ENCODE measurements at places on chromosomes 3 and 15.

DNA sequence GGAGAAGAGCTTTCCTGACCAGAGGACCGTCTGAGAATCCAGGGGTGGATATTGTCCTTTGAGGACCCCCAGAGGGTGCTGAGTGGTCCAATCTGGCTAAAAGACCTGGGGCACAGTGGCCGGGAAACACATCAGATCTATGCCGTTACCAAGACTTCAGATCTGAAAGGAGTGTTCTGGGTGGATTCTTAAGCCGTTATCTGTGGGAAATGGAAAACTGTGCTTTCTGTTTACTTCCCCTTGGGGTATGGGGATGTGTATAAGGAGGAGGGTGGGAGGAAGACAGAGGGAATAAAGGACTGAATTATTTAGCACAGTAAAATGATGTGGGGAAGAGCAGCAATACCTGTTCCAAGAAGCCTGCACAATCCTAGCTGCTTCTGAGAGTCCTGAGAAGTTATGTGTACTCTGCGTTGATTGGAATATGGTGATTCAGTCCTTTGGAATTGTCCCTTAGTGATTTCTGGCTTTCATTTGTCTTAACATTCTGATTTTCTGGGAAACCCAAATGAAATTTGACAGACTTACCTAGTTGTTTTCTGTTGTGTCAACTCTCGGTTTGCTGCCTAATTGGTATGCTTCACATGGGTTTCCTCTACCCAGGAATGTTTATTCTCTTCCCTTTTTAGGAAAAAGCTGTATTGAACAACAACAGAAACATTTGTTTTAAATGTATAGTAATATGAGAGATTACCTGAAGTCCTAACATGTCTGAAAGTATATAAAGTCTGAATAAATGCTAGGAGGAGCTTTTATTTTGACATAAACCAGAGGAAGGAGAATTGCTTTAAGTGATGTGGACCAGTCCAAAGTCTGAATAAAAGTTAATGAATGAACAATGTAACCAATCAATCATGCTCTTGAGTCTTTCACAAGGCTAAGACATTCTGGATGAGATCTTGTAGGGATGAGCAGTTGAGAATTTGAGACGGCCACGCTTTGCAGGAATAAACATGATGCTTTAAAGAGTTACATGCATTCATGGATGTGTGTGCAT, 427.1 kb upstream of the C2CD4B start:
- no peak for DNase-seq

GRCh38 chr15:64026591-64026990, 19.7 kb downstream of the DAPK2 start:
- DNase-seq = no peak

DNA sequence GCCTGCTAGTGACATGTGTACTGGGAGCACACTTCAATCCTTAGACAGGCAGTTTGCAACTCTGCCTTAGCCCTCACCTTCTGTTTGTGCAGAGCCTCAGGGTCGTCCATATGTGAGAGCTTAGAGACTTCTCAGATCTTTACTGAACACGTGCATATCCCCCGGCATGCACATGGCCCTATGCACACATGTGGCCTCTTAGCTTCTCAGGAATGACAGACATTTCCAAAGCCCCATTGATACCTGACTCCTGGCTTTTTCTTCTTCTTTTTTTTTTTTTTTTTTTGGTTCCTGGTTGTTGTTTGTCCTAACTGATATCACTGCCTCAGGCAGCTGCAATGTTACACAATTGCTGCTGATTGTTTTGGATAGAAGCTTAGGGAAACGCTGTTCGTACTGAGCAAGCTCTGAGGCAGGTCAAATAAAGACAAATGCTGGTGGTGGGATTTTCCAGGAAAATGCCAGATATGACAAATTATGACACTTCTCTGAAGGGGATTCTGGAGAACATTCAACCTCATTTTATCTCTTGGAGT, 107.2 kb upstream of the RGMA start:
- DNase-seq = no peak

GRCh38 chr3:151412989-151413388, 28.4 kb upstream of the P2RY12 start:
- no peak for DNase-seq

GRCh38 chr3:89098173-89098572, 9.2 kb upstream of the EPHA3 start:
- DNase-seq = no peak

GRCh38 chr3:50503504-50504342, at the start of gene CACNA2D2:
CACNA2D2 (minus strand) TSS chr3:50503634; CDS start chr3:50503423, 211 bp downstream.
- peak; percentile 86 for DNase-seq

- no peak for DNase-seq
These were observed 5.2 kb upstream of the GPR176 start for GRCh38 chr15:39925112-39925842.

DNA sequence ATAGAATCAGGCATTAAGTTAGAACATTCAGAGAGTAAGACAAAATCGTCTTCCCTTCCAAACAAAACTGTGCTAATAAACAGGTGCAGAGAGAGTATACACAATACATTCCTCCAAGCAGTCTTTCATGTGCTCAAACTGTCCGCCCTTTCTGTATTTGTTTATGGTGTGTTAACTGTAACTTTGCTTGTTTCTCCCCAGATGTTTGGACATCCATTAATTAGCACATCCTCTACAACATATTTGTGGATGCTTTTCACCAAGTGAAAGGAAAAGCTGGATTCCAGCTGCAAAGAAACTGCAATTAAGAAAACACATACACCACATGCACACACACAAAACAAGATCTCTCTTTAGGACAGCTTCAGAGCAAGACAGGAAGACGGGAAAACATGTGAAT, 912.6 kb downstream of the NTRK3 start:
- no peak for DNase-seq

DNA sequence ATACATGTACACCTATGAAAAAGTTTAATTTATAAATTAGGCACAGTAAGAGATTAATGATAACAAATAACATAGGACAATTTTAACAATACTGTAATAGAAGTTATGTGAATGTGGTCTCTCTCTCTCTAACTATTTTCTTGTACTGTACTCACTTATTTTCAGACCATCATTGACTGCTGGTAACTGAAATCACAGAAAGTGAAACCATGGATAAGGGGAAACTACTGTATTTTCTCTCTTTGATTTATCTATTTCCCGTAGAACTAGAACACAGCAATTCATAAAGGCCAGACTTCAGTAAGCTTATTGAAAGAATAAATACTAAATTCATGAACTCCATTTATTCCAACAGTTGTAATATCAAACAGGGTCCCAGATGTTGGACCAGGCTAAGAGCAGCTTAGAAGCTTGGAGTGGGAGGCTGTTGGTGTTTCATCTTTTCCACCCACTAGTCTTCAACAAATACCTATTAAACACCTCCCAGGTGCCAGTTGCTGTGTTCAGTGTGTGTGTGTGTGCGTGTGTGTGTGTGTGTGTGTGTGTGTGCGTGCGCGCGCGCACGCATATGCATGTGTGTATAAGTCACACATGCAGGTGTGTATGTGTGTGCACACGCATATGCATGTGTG, 235.4 kb downstream of the FOXP1 start:
- no peak for DNase-seq

DNA sequence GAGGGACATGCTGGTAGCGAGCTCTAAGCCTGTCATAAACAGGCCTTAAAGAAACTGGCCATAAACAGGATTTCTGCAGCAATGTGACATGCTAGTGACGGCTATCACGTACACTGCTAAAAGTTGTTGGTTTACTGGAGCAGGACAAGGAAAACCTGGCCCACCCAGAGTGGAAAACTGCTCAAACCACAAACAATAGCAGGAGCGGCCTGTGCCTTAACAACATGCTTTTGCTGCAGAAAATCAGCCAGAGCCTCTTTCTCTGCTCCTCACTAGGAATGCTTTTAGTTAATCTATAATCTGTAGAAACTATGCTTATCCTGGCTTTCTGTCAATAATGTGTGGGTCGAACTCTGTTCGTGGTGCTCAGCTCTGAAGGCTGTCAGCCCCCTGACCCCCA, 202.9 kb upstream of the UBE3A start:
- DNase-seq = peak; percentile 51

DNA sequence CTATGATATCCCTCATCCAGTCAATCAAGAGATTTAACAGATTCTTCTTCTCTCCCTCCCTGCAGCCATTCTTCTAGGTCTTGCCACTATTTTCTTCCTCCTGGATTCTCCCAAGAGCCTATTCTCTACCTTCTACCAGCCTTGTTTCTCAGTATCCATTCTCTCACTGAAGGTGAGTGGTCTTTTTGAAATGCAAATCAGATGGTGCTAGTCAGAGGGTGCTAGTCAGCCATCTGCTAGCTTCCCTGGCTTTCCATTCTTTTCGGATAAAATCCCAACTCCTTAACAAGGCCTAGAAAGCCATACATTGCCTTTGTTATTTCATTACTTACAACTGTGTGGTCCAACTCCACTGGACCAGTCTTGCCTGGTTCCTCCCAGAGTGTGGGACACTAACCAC, 734.3 kb upstream of the CFAP20DC start:
- no peak for DNase-seq

DNA sequence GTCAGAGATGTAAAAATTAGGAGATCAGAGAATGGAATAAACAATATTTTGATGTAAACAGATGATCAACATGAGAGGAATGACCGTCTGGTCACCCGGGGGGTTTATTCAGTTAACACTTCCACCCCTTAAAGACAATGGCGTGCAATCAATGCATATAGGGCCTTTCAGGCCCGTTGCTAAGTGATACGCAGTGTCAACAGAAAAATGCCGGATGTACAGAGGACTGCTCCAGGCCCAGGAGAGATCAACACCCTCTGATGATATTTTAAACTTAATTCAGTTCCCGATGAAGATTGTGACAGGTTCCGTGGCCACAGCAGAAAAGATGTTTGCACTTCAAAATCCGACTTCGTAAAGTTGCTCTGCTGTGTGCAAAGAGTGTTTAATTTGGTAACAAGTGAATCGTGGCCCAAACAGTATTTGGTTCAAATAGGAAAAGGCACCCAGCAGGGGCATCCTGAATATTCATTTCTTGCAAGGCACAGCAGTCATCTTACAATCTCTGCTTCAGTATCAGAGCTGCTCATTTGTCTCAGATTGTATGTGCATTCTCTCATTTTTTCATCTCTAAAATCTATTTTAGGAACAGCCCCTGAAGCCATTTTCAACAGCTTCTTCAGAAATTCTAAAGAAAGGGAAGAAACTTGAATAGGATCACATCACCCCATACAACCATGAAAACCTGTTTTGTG, 72.6 kb downstream of the FOXB1 start:
- DNase-seq = no peak

DNA sequence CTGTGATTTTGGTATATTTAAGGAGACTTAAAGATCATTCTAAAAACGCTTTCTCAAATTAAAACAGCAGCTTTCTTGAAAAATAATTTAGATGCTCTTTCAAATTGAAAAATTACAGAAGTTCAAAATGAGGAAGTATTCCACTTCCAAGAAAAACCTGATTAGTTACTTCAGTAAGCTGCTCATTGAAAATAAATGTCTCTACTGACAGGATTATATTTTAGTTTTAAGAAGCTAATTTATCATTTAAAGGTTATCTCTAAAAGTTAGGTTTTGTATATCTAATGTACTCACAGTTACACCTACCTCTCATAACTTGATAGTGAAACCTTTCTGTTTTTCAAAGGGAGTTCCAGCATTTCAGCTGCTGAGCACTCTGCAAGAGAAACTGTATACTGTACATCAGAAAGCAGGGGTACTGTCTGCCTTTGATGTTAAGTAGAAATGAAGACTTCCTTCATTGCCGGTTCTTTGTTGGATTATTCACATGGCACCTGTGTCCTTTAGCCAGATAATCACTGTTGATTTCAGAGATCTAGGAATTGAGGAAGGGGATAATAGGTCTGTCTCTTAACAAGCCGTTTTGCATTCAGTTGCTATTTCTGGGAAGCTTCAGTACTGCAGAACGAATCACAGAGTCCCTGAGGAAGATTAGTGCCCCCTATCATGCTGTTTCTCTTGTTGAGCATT, 161.6 kb downstream of the TCF12 start:
- DNase-seq = no peak

- DNase-seq = no peak
These were observed 14.2 kb downstream of the CRBN start for GRCh38 chr3:3165241-3165640.

GRCh38 chr3:170863816-170864215, 6.2 kb downstream of the RPL22L1 start:
- DNase-seq = no peak

- no peak for DNase-seq
These were observed 35.6 kb upstream of the NDUFB4 start for GRCh38 chr3:120560304-120561250.

DNA sequence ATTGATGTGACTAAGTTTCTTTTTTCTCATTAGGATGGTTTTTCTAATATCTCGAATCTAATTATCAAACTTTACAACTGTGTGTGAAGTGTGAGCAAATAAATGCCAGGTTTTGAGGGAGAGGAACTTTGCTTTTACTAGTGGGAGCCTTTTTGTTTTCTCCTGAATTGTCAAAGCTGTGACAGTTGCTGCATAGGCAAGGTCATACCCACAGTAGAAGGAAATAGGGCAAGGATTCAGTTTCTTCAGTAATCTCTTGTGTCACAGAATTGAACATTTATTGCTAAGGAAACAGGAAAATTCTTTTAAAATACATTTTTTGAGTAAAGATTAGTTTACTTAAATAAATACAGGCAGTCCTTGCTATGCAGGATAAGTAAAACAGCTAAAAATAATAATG, 19.5 kb downstream of the GMPS start:
- no peak for DNase-seq

- DNase-seq = no peak
These were observed 125.5 kb upstream of the TRIM42 start for GRCh38 chr3:140552403-140552802.

- no peak for DNase-seq
These were observed 188.0 kb upstream of the MRPL3 start for GRCh38 chr3:131690800-131691199.

GRCh38 chr3:16520970-16521881, 7.7 kb upstream of the RFTN1 start:
- no peak for DNase-seq

GRCh38 chr3:162134571-162134970, 638.0 kb downstream of the OTOL1 start:
- no peak for DNase-seq

- DNase-seq = no peak
These were observed 705 bp downstream of the NIPA2 start for GRCh38 chr15:22839046-22839695.

- DNase-seq = peak; percentile 80
These were observed 16.9 kb downstream of the MRPL46 start for GRCh38 chr15:88450125-88450798.

DNA sequence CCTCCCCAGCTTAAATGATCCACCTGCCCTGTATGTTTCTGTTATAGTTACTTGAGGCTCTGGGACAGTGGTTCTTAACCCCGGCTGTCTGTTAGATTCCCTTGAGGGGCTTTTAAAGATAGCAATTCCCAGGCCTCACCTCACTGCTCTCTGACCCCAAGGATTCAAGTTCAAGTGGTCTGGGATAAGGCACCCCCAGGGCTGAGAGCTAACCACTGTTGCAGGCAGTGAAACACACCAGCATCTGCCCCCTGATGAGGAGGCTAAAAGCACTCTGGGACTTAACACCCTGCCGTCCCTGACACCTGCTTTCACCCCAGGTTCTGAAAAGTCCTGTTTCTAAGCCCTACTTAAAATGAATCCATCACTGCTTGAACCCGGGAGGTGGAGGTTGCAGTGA, 103.7 kb downstream of the LRRK1 start:
- no peak for DNase-seq

All from HAP-1 (cell line).